ENCODE measurements at places on chromosomes 5 and 9. TPM values are rescaled to one million over a fixed set of nuclear protein-coding genes. Genes with fewer than 3 reads are reported as not detected.

Gene LURAP1L
- total RNA-seq: 25.2 TPM

Gene MAP1B
- 258 TPM for total RNA-seq

Gene RNF208
- total RNA-seq: 1.8 TPM

Gene FIBCD1
- total RNA-seq: not detected

Gene C5orf52
- total RNA-seq: not detected

Gene OLFML2A
- 11.4 TPM for total RNA-seq

Gene ERMP1
- 12.6 TPM for total RNA-seq

Gene DNLZ
- total RNA-seq: 35.4 TPM

Gene EQTN
- total RNA-seq: 0.73 TPM

Gene PCDHGA4
- total RNA-seq: 5.3 TPM

Gene DELE1
- 76.7 TPM for total RNA-seq

Gene DHX29
- 28.3 TPM for total RNA-seq

Gene FOXD4L4
- total RNA-seq: 0.32 TPM

Gene ADAMTSL2
- 0.33 TPM for total RNA-seq

Gene CXCL14
- 1,054 TPM for total RNA-seq

Gene SPINK4
- total RNA-seq: not detected

Gene GKAP1
- total RNA-seq: 13.3 TPM

Gene SLC36A2
- not detected for total RNA-seq

Gene STKLD1
- 3.9 TPM for total RNA-seq

Gene PDLIM7
- 42.6 TPM for total RNA-seq

Gene GSN
- 1,437 TPM for total RNA-seq
